ENCODE measurements at places on chromosomes 6 and 20.

- DNase-seq = no peak
These were observed 38.1 kb upstream of the FLRT3 start for GRCh38 chr20:14375416-14375985.

DNA sequence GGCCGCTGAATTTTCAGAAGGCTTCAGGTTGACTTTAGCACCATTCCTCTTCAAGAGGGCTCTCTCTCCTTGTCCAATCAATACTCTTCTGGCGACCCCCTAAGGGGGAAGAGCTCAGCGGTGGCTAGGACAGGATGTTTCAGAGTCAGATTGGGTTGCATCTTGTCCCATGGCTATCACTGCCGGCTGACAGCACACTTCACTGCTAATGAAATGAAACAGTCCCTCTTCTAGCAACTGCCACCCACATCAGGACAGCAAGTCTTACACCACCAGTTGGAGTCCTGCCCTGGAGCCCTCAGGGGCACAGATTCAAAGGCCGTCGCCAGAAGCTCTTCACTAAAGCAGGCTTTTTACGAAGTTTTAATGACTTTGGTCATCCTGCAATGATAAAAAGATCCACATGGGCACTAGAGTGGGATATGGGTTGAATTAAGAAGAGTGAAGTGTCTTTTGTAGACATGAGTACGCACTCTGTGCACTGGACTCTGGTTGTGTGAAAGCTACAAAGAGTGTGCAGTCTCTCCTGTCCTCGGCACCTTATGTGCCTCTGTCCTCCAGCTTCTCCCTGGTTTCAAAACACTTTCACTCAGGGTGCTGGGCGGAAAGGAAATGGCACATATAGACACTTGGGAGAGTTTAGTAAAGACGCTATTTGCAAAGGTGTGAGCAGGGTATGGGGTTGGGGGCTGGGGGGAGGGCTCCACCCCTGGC lies 66.1 kb upstream of the SLC22A16 start:
- no peak for DNase-seq

DNA sequence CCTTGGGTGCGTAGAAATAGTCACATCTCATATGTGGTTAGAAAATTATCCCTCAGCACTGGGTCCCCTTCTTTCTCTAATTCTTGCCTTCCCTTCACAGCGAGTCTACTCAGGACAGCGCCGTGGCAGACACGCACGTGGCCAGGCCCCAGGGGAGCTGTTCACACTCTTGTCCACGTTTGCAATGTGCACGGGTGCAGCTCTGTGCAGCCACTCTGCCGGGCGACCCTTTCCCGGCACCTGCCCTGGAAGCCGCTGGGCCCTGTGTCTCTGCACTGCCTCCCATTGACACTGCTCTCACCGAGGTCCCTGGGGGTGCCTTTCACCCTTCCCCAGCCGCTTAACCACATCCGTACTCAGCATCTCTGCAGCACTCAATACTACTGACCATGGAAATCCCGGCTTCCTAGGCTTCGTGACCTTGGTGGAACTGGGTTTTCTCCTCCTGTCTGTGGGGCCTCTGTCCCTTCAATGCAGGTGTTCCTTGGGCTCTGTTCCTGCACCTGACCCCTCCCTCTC lies 104.9 kb downstream of the DACT2 start:
- no peak for DNase-seq

DNA sequence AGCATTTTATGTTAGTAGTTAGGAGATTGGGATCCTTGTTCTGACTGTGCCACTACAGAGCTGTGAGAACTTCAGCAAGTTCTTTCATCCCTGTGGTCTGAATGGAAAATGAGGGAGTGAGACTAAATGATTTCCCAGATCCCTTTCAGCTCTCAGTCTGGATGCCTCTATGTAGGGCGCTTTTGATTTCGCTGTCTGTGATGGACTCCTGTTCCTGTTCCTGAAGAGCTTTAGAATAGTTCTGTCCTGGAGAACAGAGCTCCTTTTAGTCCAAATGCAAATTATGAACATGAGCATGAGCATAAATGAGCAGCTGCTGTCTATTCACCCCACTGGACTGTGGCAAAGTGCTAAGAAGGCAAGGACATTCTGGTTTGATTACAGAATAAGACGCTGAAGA lies 61.4 kb upstream of the NT5E start:
- no peak for DNase-seq

GRCh38 chr20:36285746-36286447 lies 20.2 kb upstream of the DLGAP4 start:
- DNase-seq = no peak

- DNase-seq = no peak
These were observed 159.8 kb upstream of the ARID1B start for GRCh38 chr6:156617376-156617775.

- no peak for DNase-seq
These were observed 134.0 kb upstream of the DTNBP1 start for GRCh38 chr6:15796844-15797243.

DNA sequence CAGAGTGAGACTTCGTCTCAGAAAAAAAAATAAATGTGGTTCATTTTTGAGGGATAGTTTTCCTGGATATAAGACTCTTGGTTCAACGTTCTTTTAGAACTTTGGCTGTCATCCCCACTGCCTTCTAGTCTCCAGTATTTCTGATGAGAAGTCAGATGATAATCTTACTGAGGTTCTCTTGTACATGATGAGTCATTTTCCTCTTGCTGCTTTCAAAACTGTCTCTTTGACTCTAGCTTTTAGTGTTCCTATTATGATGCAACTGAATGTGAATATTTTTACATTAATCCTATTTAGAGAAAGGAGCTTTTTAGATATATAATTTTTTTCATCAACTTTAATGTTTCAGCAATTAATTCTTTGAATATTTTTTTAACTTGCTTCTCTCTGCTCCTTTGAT lies 46.0 kb upstream of the OR14J1 start:
- DNase-seq = no peak

Data from right hindlimb (tissue), 1 donor.